ENCODE measurements at places on chromosomes 5 and 9. TPM values are rescaled to one million over a fixed set of nuclear protein-coding genes. Genes with fewer than 3 reads are reported as not detected.

- no peak for DNase-seq
Measured at GRCh38 chr9:76799473-76799872, 35.2 kb downstream of the PCA3 start.

GRCh38 chr5:160525471-160526261, 104.0 kb downstream of the PTTG1 start:
- DNase-seq = no peak

Gene NME5
- total RNA-seq = 17.0 TPM

Gene SEMA6A
- 98.1 TPM for total RNA-seq

Gene IFNA13
- total RNA-seq = not detected

All from mucosa of gallbladder (tissue), 1 donor.